Esophagus mucosa (tissue), 1 donor: ENCODE measurements at places on chromosomes 3 and 15. TPM values are rescaled to one million over a fixed set of nuclear protein-coding genes. Genes with fewer than 3 reads are reported as not detected.

DNA sequence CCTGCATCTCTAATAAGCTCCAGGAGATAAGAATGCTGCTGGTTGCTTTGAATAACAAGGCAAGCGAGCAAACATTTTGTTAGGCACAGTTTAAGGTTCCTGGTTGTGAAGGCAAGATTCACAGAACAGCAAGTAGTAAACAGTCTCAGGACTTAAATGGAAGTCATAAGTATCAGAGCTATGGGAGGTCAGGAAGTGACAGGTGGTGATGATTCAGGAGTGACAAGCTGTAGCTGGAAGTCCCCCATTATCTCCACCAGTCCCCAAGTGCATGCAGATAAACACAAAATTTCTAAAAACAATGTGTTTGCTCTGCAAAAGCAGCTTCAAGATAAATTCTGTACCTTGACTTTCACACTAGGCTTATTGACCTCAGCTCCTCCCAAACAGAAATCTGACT is 3.3 kb downstream of the FETUB start:
- ATAC-seq, result no peak

Gene GPR27
- 4.3 TPM for total RNA-seq

- no peak for ATAC-seq
These were observed 47.4 kb upstream of the ITGA11 start for GRCh38 chr15:68479406-68479805.

Gene ARID3B
- 5.4 TPM for total RNA-seq

Gene PPP1R14D
- total RNA-seq, result not detected

DNA sequence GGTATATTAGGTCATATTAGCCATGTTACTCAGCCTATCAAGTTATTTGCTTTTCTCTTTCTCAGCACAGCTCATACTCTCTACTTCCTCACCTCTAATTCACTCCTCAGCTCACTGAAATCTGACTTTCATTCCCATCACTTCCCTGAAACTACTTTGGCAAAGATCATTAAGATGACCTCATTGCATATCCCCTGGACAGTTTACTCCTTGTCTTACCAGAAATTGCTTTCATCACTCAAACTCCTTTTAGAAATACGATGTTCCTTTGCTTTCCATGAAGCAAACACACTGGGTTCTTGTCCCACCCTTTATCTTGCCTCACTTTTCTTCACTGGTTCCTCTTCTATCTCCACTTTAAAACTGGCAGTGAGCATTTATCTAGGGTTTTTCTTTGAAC is 354.4 kb downstream of the TUSC7 start:
- ATAC-seq, result no peak

Gene DPPA4
- not detected for total RNA-seq

DNA sequence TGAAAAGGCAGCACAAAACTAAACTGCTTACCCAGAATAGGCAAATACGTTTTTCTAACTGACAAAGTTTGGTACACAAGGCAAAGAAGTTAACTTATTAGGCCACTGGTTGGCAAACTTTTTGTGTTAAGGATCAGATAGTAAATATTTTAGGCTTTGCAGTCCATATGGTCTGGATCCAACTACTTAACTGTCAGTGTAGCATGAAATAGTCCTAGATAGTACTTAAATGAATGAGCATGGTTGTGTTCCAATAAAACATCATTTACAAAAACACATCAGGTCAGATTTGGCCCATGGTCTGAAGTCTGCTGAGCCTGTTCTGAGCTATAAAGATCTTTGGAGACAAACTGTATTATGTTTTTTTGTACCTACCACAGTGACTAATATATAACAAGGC is 136.9 kb downstream of the PCCB start:
- no peak for ATAC-seq

Gene PLCH1
- total RNA-seq, result 0.40 TPM

DNA sequence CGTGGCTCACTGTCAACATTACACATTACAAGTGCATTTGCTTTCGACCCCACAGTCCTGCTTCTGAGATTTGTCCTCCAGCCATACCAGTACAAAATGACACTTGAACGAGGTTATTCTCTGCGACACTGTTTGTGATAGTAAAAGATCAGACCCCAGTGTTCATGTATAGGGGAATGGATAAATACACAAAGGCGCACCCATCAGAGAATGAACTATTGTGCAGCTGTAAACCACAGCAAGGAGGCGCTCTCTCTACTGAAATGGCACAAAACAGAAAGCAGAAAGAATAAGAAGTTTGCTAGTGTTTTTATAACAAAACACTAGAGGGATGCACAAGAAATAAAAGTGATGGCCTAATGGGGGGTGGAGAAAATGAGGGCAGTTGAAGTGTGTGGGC is 4.9 kb upstream of the CHSY1 start:
- no peak for ATAC-seq

- no peak for ATAC-seq
These were observed 81.7 kb downstream of the MEGF11 start for GRCh38 chr15:66171841-66172240.

DNA sequence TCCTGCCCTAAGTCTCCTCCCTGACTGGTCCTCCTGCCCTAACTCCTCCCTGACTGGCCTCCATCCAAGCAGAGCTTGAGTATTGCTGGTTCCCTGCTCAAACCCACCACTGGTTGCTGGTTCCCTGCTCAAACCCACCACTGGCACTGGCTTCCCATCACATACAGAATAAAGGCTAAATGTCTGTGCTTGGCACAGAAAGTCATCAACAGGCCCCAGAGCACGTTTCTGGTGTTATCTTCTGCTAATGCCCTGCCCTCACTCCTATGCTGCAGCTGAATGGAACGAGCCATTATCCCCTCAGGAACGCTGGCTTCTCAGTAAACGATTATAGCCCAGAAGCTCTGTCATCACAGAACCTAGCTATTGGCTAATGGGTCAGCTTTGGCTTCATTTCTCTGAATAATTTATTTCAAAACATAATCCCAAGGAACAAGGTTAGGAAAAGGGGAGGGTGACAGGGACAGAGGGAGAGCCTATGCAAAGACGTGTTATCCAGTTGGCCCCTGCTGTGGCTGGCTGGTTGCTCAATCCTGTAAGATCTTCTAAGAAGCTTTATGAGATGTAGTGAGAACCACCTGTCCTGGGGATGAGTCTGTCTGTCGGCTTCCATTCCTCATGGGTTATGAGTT is 6.3 kb upstream of the MUC20 start:
- ATAC-seq, result peak; percentile 17

Gene SGO1
- total RNA-seq, result 5.4 TPM

Gene TNFAIP8L3
- total RNA-seq, result 7.3 TPM

- no peak for ATAC-seq
These were observed 253.6 kb downstream of the MAGI1 start for GRCh38 chr3:65785065-65785645.

Gene GOLGA8T
- total RNA-seq, result not detected

Gene PARP15
- total RNA-seq, result 0.56 TPM

DNA sequence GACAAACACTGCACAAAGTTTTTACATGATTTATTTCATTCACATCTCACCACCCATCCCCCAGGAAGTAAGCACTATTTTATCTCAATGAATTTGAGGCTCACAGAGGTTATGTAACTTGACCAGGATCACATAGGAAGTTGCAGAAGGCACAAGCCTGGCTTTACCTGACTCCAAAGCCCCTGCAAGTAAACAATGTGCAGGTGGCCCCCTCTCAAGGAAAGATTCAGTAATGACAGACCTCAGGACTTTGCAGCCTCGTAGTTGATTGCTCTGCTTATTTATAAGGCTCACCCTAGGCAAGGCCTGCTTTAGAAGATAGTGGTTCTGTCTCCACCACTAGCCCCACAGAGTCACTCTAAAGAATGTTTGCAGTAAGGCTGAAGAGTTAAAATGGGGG is 79.8 kb upstream of the MDFIC2 start:
- no peak for ATAC-seq

- ATAC-seq, result no peak
These were observed 33.8 kb downstream of the FAIM start for GRCh38 chr3:138642226-138642926.

Gene ARNT2
- total RNA-seq, result 0.64 TPM

GRCh38 chr15:63380808-63381282 is 801 bp downstream of the CA12 start:
- ATAC-seq, result no peak

DNA sequence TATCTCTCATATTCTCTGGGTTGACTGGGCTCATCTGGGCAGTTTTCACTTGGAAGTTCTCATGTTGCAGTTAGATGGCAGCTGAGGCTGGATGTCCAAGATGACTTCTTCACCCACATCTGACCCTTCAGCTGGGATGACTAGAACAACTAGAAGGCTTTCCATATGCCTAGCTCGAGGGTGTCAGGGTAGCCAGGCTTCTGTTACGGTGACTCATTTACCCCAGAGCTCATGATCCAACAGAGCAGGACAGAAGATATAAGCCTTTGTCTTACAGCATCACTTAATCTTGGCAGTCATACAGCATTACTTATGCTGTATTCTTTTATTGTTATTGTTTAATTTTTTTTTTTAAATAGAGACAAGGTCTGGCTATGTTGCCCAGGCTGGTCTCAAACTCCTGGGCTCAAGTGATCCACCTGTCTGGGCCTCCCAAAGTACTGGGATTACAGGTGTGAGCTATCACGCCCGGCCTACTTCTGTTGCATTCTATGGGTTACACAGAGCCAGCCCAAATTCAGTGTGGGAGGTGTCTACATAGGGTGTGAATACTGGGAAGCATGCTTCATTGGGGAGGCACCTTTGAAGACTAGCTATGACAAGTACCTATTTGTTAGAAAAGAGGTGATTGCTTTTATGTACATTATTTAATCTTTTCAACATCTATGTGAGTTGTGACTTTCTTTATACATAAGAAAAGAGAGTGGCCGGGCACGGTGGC is 10.7 kb downstream of the HMCES start:
- ATAC-seq, result peak; percentile 98

Gene TXNRD3
- 6.5 TPM for total RNA-seq

DNA sequence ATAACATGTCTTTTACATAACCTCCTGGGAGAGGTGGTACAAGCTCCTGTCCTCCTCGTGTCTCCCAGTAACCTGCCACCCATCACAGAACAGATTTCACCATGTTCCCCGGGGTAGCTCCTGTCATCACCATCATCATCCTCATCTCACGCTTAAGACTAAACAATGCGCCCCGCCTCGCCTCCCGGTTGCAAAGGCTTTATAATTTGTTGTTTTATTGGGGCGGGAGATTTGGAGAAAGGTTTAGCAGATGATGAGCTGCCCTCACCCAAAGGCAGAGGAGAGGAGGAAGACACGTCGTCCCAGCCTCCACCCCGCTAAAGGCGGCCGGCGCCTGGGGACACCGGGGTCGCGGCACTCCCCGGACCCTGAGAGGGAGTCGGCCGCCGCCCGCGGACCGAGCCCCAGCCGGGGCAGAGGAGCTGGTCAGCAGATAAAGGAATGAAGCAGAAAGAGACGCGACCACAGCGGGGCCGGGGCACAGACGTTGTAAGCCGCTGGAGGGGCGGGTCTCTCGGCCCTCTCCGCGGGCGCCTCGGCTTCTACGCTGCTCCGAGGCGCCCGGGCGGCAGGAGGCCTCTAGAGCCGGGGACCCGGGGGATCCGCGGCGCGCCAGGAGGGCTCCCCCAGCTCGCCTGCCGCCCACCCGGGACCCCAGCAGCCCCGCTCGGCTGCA is 589 bp downstream of the HERC1 start:
- ATAC-seq, result peak; percentile 70

DNA sequence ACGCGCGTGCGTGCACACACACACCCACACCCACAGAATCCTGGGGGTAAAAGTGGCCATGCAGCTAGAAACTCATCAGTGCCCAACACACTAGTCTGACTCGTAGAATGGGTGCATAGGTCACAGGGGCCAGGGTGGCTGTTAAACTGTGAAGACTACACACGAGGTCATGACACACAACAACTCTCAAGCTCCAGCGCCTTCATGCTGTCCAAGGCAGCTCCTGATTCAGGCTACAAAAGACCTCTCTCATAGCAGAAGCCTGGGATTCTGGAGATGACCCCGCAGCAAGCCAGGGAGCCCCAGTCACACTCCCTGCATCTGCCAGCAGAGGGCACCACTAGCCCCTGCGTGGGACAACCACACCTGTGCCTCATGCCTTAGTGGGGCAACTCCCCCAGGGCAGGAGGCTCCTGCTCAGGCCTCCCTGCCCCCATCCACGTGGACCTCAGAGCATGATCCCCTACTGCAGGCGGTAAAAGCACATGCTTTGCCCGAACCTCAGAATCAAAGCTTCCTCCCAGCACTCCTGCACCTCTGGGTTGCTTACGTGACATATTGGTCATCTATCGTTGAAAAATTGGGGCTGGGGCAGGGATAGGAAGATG is 93.1 kb downstream of the LRIG1 start:
- peak; percentile 82 for ATAC-seq

Gene TMCO5A
- total RNA-seq, result not detected

GRCh38 chr3:189652042-189652441 is 20.9 kb downstream of the TP63 start:
- ATAC-seq, result no peak

GRCh38 chr3:174387736-174388135 is 471.4 kb upstream of the NAALADL2 start:
- ATAC-seq, result no peak

GRCh38 chr3:138948371-138949001 is 1.5 kb downstream of the FOXL2NB start:
- no peak for ATAC-seq

DNA sequence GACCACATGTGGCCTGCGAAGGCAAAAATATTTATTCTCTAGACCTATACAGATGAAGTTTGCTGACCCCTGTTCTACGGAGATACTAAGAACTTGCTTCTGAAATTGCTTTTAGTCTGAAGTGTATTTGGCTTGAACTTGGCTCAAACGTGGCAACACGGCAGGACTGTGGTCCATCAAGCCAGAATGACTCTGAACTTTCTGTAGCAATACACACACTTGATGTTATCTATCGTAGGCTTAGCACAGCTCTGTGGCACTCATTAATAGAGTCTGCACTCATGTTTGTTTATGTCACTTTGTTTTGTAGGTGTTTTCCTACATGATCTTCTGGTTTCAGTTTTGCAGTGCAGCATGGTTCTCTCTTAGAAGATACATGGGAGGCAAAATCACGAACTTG is 298.1 kb downstream of the ADAMTS17 start:
- no peak for ATAC-seq

Gene TNNC1
- 0.88 TPM for total RNA-seq

Gene PFKFB4
- total RNA-seq, result 8.3 TPM

DNA sequence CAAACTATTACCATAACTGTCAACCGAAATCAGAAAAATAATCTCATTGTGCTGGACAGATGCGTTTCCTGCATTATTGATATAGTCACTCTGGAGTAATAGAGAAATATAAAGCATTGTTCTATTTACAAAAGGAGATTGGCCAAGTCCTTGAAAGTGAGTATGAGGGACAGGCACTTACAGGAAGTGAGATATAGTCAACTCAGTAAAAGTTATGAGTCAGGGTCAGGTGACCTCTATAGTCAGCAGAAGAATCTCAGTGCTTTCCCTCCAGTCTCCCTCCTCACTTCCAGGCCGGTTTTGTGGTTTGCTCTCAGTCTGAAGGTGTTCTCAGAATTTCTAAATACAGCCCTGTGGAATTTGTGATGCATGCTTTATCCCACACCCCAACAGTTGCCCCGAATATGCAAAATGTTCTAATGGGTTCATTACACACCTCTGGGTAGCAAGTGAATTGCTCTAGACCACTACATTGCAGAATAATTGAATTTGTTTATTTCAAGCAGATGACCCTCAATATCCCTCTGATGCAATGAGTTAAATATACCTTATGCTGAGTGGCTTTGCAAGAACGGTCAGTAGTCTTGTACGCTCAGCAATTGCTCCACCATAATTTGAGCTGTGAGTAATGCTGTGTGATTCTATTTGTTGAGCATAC is 787.7 kb downstream of the MCTP2 start:
- ATAC-seq, result no peak
